Activated effector memory CD4-positive, alpha-beta T cell treated with anti-CD3 and anti-CD28 coated beads, Interleukin-2, amount 50 U/mL, for 16 hours (primary cell): ENCODE measurements at places on chromosomes 1 and 21.

DNA sequence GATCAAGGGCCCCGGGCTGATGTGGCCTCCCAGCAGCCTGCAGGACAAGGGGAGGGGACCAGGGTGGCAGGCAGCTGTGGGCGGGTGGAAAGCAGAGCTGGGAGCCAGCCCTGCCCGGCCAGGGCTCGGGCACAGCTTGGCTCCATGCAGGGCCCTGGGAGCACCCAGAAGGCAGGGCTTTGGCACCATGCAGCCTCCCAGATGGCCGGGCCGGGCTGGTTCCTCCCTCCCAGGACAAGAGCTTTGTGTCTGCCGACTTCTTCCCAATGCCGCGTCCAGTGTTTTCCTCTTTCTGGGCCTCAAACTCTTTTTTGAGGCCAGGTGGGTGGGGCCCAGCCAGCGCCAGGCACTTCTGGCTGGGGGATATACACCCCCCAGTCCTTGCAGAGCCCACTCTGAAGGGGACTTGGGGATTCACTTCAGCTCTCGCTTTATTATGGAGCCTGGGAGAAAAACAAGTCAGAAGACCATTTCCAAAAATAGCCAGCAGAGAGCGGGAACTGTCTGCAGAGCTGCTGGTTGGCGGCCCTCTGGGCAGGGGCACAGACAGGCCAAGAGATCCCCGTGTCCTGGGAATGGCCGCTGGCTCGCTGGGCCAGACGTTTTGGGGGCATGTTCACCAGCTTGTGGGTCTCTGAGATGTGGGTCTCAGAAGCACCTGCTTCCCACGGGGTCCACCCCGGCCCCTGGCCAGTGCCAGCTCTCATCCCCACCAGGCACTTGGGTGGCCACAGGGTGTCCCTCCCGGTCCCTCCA lies 103.8 kb upstream of the ARHGEF16 start:
- no peak for DNase-seq

DNA sequence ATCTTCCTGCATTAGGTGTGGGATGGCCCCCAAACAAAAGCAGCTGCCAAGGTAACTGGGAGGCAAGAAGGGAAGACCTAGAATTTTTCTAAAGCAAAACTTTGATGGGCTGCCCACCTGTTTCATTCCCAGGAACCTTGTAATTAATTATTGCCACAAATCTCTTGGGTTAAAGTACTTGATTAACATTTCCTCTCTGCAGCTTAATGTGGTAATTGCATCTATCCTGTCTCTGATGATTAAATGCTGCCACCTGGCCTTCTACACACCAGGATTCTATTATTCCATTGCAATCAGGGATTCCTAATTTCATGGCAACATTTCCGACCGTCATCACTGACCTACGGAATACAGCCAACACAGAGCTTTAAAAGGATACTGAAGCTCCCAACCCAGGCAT lies 68.3 kb upstream of the RC3H1 start:
- no peak for DNase-seq

DNA sequence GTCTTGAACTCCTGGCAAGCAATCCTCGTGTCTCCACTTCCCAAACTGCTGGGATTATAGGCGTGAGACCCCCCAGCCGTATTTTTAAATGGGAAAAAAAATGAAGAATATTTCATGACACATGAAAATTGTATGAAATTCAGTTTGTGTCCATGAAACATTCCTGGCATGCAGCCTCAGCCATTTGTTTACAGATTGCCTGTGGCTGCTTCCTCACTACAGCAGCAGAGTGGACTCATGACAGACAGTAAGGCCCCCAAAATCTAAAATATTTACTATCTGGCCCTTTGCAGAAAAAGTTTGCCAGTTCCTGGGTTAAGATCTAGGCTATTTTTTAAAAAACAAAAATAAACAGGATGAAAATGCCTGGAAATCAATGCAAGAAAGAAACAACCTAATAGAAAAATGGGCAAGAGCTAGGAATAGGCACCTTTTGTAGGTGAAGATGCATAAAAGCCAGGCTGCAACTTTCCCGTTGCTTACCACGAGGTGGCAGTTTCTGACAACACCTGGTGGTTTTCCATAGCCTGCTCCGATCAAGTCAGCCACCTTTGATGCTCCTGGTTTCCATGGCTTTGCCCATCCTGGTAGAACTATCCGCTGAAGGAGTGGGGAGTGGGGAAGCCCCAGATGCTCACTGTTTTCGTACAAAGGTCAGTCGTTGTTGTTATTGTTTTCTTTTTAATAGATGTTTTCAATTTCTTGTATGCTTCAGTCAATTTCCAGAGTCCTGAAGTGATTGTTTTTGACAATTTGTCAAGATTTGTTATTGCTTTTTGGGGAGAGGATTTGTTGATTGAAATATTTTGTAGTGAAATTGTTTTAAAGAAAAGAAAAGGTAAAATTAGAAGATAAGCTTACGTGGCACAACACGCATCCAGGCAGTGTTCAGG lies 24.3 kb downstream of the UBE2Q1 start:
- DNase-seq = no peak

DNA sequence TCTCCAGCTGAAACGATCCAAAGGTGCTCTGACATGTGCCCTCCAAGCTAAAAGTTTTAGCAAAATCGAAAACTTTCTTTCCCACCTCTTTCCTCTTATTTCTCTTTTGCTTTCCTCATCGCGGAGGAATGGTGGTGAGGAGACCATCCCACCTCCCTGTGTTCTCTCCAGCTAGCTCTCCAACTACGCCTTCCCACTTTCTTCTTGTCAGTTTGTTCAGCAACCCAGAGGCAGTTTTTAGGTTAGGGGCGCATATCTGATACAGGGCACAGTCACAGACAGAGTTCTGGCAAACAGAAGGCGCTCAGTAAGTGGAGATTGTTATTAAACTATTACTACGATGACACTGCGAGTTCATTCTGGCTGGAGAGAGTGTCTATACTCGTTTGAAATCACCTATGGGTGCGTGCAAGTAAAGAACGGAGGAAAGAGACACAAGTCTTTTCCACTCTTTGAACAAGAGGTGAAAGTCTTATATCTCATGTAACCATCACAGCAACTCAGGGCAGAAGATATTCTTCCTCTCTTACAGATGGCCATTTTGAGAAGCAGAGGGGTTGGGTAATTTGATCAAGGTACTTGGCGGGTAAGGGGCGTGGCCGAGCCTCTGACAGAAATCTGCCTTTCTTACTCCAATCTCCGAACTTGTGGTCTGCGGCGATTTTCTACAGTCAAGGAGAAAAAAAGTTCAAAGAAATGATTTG lies 13.9 kb downstream of the HLX start:
- DNase-seq = no peak

- peak; percentile 84 for DNase-seq
These were observed 78.1 kb upstream of the DNAH14 start for GRCh38 chr1:224851210-224851847.

- DNase-seq = no peak
These were observed 23.6 kb downstream of the ACOT7 start for GRCh38 chr1:6370006-6370405.

DNA sequence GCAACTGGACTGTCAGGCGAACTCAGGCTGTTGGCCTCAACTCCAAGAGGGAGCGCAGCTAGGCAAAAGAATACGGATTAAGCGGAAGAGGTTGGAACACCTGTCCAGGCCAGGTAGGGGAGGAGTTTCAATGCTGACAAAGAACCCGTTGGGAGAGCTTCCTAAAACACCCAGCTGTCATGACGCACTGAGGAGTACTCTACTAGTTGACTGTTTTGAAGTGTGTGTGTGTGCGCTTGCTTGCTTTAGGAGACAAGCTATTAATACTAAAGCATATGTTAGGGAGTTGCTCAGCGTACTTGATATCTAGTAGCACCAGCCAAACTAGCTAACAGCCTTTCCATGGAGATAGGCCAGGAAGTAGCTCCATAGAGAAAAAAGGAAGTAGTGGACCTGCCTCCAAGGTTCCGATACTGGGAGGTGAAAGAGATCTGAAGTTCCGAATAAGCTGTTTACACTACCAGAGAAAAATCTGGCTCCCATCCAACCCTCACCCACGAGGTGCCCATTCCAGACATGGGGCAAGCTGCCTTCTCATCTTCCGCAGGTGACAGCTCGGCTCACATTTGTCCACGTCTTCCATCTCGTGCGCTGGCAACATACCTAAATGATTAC lies 974 bp upstream of the FNBP1L start:
- no peak for DNase-seq

- DNase-seq = no peak
These were observed 18.1 kb upstream of the FAM78B start for GRCh38 chr1:166184897-166185296.

GRCh38 chr1:162881590-162881989 lies 20.6 kb upstream of the CCDC190 start:
- no peak for DNase-seq

DNA sequence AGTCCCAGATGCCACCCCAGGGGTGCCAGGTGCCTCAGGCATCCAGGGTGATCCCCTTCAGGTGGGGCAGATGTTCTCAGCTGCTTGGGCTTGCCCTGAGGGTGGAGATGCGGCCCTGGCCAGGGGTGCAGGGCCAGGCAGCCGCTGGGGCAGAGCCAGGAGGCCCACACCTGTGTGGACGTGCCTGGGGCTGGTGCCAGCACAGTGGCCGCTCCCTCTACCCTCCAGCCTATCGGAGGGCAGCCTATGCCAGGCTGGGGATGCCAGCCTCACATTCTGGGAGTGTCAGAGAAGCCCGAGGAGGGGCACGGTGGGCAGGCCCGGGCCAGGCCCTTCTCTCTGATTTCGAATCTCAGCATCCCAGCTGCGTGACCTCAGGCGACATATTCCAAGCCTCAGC lies 96.5 kb upstream of the WNT4 start:
- no peak for DNase-seq

- DNase-seq = no peak
These were observed 114.7 kb downstream of the ERG start for GRCh38 chr21:38383411-38384237.

DNA sequence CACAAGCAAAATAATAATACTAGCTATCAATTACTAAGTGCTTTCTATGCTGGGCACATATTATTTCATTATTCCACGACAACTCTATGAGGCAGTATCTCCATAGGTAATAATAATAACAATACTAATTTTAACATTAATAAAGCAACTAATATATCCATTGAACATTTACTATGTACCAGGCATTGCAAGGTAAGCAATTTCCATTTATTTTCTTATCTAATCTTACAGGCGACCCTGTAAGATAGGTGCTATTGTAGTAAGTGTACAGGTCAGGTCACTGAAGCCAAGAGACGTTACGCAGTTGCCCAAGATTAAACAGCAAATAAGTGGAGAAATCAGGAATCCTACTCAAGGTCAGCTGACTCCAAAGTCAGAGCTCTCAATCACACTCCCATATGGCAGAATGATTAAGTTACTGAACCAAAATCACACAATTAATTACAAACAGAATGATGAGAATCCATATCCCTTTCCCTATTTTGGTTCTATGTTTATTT lies 198.4 kb downstream of the SLC45A1 start:
- no peak for DNase-seq
